ENCODE measurements at places on chromosomes 12 and 14. TPM values are rescaled to one million over a fixed set of nuclear protein-coding genes. Genes with fewer than 3 reads are reported as not detected.

GRCh38 chr12:46210873-46211439 is 57.9 kb downstream of the SLC38A1 start:
- peak overlapping the region; percentile 79 for H3K27ac ChIP-seq
- no peaks in the 10 kb centered on the region for H3K27me3 ChIP-seq
- peaks cover 88% of the 10 kb centered on the region for H3K36me3 ChIP-seq
- no peak for DNase-seq
- H3K4me1 ChIP-seq, result peaks cover 85% of the 10 kb centered on the region
- peak overlapping the region; percentile 9 for H3K4me3 ChIP-seq

DNA sequence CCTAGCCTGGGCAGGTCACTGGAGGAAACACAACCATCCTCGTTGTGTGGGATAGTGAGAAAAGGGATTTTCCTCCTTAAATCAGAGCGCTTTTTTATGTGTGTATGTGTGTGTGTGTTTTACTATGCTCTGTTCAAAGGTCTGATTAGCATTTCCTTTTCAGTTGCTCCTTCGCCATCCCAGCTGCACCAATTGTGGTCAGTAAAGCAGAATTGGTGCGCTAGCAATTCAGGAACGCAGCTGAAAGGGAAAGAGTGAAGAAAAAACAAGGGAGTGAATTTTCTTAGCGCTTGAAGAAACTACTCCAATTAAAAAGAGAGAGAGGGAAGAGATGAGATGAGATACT is 173.3 kb upstream of the PARP11 start:
- DNase-seq, result no peak
- H3K4me3 ChIP-seq, result no peak overlapping the region
- no peak overlapping the region for H3K27ac ChIP-seq
- no peaks in the 10 kb centered on the region for H3K36me3 ChIP-seq

GRCh38 chr14:92615451-92615850 is 101.9 kb downstream of the RIN3 start:
- H3K4me3 ChIP-seq, result peak overlapping the region; percentile 46
- DNase-seq, result peak; percentile 89
- peaks cover 43% of the 10 kb centered on the region for H3K36me3 ChIP-seq
- peak overlapping the region; percentile 94 for H3K27ac ChIP-seq

GRCh38 chr12:14961466-14962152 is at the start of gene ARHGDIB:
Gene ARHGDIB, minus strand, starts transcription at chr12:14961601. Its CDS starts 10,889 bp downstream, at chr12:14950712.
- H3K36me3 ChIP-seq, result peaks cover 49% of the 10 kb centered on the region
- peak within 1 kb of the TSS; percentile 98 for H3K4me3 ChIP-seq
- peaks cover 45% of the 10 kb centered on the region for H3K4me1 ChIP-seq

Gene CD4
- total RNA-seq, result 227 TPM

GRCh38 chr12:31682136-31682962 is 22.9 kb downstream of the ETFBKMT start:
- no peaks in the 10 kb centered on the region for H3K27me3 ChIP-seq
- H3K36me3 ChIP-seq, result peaks cover 36% of the 10 kb centered on the region
- H3K27ac ChIP-seq, result peak overlapping the region; percentile 73
- peaks cover 9% of the 10 kb centered on the region for H3K4me1 ChIP-seq
- DNase-seq, result peak; percentile 74

Gene KIF26A
- 0.50 TPM for total RNA-seq

Gene MIP
- total RNA-seq, result not detected

GRCh38 chr14:52000019-52000582 is 10.8 kb downstream of the RTRAF start:
- no peak overlapping the region for H3K27ac ChIP-seq
- no peak for DNase-seq
- peaks cover 58% of the 10 kb centered on the region for H3K36me3 ChIP-seq

DNA sequence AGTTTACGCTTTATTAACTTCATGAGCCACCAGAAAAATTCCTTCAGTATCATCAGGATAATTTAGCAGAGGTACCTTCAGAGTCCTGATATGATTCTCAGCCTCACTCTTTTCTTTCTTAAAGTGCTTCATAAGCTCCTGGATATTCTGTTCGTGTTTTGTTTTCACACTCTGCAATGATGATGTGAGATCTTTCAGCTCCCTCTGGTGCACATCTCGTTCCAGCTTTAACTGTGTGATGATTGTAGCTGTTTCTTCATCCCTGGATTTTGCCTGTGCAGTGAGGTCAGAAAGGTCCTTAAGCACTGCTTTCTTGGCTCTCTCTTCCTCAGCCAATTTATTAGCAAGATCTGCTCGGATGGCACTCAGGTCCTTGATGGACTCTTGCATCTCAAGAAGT is 156.7 kb downstream of the CEP128 start:
- no peak overlapping the region for H3K4me3 ChIP-seq
- DNase-seq, result no peak
- no peak overlapping the region for H3K27ac ChIP-seq
- no peaks in the 10 kb centered on the region for H3K4me1 ChIP-seq
- H3K36me3 ChIP-seq, result peaks cover 16% of the 10 kb centered on the region

Gene CD27
- 134 TPM for total RNA-seq

DNA sequence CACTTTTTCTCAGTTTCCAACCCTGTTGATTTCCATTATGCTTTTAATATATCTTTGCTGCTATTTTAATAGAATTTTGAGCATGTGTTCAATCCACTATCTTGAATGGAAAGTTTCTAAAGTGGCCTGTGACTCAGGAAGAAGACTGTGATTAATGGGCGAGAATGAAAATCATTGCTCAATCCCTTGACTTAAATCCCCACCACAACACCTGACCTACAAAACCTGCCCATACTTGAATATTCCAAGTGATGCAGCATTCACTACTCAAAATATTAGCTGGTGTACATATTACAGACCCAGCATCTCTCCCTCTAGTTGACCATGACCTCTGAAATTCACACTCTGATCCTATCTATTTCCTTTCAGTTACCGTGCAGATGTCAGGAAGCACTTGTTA is 1.3 kb upstream of the OAS3 start:
- H3K36me3 ChIP-seq, result peaks cover 32% of the 10 kb centered on the region
- peak overlapping the region; percentile 47 for H3K27ac ChIP-seq
- no peak overlapping the region for H3K4me3 ChIP-seq
- peaks cover 48% of the 10 kb centered on the region for H3K4me1 ChIP-seq
- no peak for DNase-seq
- H3K27me3 ChIP-seq, result no peaks in the 10 kb centered on the region

Gene BATF
- total RNA-seq, result 41.0 TPM

GRCh38 chr14:68279777-68280233 is 460.2 kb downstream of the RAD51B start:
- H3K4me3 ChIP-seq, result no peak overlapping the region
- H3K4me1 ChIP-seq, result peaks cover 43% of the 10 kb centered on the region
- peaks cover 11% of the 10 kb centered on the region for H3K36me3 ChIP-seq

Gene RCOR1
- total RNA-seq, result 23.7 TPM

DNA sequence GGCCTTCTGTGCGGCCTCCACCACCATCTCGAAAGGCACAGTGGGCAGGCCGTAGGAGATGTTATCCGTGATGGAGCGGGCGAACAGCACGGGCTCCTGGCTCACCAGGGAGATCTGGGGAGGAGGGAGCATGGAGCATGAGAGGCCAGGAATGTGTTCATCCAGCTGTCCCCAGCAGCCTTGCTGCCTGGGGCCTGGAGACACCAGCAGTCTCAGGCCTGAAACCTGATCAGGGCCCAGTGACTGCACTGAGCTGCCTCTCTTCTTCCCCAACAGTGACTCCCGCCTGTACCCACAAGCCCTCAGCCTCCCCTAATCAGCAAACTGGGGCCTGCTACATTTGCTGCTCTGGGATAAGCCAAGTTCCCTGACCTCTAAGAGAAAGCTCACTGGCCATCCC is 30.9 kb downstream of the ABCB9 start:
- H3K36me3 ChIP-seq, result no peaks in the 10 kb centered on the region
- no peak for DNase-seq
- H3K4me3 ChIP-seq, result no peak overlapping the region

DNA sequence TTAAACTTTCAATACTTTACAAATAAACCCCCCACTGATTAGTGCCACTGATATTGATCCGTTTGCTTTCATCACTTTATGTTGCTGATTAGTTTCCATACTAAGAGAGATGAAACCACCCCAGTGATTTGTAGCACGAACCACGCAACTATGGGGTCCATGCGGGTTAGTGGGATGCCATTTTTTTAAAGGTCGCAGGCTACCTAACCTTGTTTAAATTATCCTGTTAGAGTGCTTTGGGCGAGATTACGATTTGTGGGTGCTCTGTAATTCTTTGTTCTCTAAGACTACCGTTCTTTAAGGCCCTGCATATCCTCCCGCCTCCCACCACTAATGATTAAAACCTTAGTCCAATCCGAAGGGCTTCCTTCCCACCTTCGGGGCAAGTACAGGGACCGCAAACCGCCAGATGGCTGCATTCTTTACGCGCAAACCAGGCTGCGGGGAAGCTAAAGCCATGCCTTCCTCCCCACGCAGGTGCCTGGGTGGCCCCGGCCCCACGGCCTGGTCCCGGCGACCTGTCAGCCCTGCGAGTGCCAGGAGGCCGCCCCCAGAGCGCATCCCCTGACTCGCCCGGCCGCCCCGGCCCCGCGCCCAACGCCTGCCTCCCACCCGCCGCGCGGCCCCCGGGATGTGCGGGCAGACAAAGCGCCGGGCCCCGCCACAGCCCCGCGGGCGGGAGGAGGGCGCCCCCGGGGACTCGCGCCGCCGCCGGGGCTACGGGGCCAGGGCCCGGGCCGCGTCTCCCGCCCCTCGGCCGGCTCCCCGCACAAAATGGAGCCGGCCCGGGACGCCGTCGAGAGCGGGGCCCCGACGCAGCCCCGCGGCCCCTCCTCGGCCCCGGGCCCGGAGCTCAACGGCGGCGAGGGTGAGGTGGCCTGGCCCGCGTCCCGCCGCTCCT is 759 bp downstream of the NFYB start:
- H3K4me3 ChIP-seq, result peak overlapping the region; percentile 87
- H3K4me1 ChIP-seq, result peaks cover 18% of the 10 kb centered on the region
- DNase-seq, result peak; percentile 57
- H3K36me3 ChIP-seq, result peaks cover 7% of the 10 kb centered on the region

Gene TSHR
- total RNA-seq, result 1.0 TPM

DNA sequence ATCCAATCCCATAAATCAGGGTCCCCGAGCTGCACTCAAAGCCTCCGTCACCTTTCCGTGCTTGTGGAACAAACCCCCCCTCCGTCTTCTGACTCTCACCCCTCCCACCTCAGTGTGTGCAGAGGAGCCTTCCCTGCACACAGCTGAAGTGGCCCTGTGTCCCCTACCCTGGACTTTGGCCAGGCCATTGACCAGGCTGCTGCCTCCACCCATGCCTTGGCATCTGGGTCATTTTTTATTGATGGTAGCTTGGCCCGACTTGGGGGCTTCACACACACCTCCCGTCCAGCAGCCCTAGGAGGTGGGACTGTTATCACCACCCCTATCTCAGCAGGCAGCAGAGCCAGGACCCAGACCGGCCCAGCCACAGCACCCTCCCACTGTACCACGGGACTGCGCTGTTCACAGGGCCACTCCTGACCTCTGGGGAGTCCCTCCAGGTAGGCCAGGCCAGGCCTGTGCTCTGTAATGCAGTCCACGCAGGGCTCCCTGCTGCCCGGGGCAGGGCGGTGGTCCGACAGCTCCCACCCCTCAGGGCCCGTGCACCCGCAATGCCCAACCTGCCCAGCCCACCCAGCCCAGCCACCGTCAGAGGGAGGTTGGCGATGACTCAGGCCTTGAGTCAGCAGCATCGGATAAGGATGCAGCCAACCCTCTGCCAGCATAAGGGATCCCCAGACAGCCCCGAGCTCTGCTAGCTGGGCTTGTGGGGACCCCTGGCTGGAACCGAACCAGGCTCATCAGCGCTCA is 9.2 kb upstream of the INF2 start:
- DNase-seq, result no peak
- H3K4me1 ChIP-seq, result peaks cover 22% of the 10 kb centered on the region
- no peaks in the 10 kb centered on the region for H3K36me3 ChIP-seq
- H3K4me3 ChIP-seq, result no peak overlapping the region
- peak overlapping the region; percentile 31 for H3K27ac ChIP-seq
- H3K27me3 ChIP-seq, result peaks cover 8% of the 10 kb centered on the region

Gene ALKBH1
- 13.3 TPM for total RNA-seq

- H3K4me1 ChIP-seq, result no peaks in the 10 kb centered on the region
- peaks cover 46% of the 10 kb centered on the region for H3K27me3 ChIP-seq
- no peaks in the 10 kb centered on the region for H3K36me3 ChIP-seq
- H3K4me3 ChIP-seq, result no peak overlapping the region
- H3K27ac ChIP-seq, result no peak overlapping the region
Measured at GRCh38 chr14:52059649-52060048, 9.2 kb downstream of the NID2 start.

DNA sequence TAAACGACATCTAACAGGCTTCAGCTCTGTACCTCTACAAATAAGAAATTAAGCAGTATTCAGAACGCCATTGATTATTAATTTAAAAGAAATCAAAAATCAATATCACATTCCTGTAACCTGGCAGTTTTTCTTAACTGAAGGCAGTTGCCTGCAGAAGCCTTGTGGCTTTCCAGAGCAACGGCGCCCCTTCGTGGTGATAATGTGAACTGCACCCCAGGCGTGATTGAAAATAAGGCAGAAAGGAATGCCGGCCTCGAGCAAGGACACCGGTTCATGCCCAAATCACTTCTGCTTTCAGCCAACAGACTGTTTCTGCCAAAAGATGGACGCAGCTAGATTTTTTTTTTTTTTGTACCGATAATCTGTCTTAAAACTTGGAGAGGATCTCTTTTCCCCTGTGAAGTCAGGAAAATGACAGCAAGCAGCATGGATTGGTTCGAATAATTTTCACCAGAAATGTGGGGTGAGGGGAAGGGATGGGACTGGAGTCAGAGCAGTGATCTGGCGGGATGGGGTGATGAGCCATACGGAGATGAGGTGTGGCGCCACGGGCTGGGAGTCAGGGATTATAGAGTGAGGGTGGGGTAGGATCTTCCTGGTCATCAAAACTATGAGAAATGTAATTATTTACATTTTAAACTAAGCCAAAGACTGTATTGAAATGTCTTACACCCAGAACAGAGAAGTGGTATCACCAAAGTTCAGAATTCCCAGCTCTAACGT is 473.0 kb downstream of the DPF3 start:
- no peak overlapping the region for H3K4me3 ChIP-seq
- peak; percentile 84 for DNase-seq
- H3K4me1 ChIP-seq, result peaks cover 17% of the 10 kb centered on the region
- no peak overlapping the region for H3K27ac ChIP-seq

- peaks cover 13% of the 10 kb centered on the region for H3K4me1 ChIP-seq
- DNase-seq, result no peak
- H3K27me3 ChIP-seq, result no peaks in the 10 kb centered on the region
- peaks cover 49% of the 10 kb centered on the region for H3K36me3 ChIP-seq
- H3K4me3 ChIP-seq, result no peak overlapping the region
Measured at GRCh38 chr12:6978611-6979011, 7.9 kb downstream of the EMG1 start.

DNA sequence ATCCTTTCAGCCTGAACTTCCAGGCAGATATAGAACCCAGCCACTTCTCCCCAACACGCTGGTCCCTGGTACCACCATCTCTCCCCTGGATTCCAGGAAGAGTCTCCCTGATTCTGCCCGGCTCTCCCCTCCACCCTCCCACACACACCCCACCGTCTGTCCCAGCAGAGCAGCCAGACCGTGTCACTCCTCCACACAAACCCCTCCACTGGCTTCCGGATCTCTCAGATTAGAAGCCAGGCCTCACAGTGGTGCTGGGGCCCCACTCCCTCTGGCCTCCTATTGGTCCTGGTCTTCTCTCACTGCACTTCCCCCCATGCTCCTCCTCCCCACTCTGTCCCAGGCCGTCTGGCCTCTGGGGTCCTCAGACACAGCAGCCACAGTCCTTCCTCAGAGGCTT is 52.4 kb upstream of the CDKN3 start:
- H3K4me1 ChIP-seq, result no peaks in the 10 kb centered on the region
- no peak overlapping the region for H3K4me3 ChIP-seq
- no peak overlapping the region for H3K27ac ChIP-seq
- H3K36me3 ChIP-seq, result no peaks in the 10 kb centered on the region
- no peak for DNase-seq

Measured in activated CD4-positive, alpha-beta T cell treated with anti-CD3 and anti-CD28 coated beads, Interleukin-2, amount 10 ng/mL, durations not matched to agents 7 days and 5 days (primary cell).